ENCODE measurements at places on chromosomes 16 and 17.

DNA sequence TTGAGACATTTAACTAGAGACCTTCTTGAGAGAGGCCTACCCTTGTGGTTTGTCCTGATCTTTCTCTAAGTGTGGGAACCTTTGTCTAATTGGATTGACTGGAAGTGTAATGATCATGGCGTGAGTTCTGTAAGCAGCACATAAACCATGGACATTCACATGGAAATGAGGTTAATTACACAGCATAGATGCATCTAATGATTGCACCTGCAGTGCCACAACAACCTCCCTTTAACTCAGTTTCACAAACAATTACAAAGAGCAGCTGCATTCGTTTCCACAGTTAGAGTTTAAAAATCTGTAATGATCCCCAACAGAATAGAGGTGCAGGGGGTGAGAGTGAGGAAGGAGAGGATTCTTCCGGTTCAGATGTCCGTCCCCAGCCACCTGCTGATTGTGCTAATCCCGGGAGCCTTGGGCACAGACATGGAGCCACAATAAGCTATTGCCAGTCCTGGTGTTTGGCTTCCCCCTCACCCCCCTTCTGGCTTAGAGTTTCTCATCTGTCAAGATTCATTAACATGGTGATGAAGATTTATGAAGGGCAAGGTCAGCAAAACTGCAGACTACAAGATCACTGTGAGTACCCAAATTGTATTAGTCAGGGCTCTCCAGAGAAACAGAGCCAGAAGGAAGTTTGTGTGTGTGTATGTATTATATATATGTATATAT, 659.2 kb upstream of the SOX9 start:
- no peak overlapping the region for H3K27ac ChIP-seq
- no peak overlapping the region for H3K4me3 ChIP-seq
- peaks cover 3% of the 10 kb centered on the region for H3K27me3 ChIP-seq

DNA sequence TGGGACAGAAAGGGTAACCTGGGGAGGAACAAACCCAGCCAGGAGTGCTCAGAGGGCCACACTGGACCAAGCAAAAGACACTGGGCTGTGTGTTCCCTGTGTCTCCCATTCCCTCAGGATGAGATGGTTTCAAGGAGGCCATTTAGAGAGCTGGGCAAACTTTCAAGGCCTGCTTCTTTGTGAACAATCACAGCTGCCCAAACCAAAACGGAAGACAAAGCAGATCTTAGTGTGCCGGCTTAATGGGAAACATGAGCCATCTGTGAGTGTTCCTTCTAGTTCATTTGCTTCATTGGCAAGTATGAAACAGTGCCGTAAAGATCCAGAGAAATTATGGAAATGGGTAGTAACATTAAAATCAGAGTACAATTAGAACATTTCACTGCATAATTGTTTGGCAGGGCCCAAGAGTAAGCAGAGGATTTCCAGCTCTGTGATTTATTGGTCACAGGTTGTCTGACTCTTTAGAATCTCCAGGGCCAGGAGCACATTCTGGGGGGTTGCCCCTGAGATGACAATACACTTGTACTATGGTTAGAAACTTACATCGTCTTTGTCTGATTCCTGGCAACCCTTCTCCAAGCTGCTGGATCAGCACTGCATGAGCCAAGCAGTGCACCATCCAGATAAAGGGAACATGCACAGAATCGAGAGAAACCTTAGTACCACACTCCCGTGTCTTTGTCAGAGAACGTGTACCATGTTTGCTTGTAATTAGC, 412.1 kb downstream of the RBFOX1 start:
- no peaks in the 10 kb centered on the region for H3K4me1 ChIP-seq
- no peak overlapping the region for H3K27ac ChIP-seq
- no peak overlapping the region for H3K4me3 ChIP-seq

GRCh38 chr16:22961206-22961605, 147.2 kb downstream of the HS3ST2 start:
- peaks cover 37% of the 10 kb centered on the region for H3K27me3 ChIP-seq
- no peak for DNase-seq
- no peak overlapping the region for H3K4me3 ChIP-seq
- H3K27ac ChIP-seq = no peak overlapping the region
- no peaks in the 10 kb centered on the region for H3K4me1 ChIP-seq

DNA sequence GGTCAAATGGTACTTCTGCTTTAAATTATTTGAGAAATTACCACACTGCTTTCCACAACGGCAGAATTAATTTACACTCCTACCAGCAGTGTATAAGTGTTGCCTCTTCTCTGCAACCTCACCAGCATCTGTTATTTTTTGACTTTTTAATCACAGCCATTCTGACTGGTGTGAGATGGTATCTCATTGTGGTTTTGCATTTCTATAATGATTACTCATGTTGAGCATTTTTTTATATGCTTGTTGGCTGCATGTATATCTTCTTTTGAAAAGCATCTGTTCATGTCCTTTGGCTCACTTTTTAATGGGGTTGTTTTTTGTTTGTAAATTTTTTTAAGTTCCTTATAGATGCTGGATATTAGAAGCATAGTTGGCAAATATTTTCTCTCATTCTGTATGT, 446.7 kb downstream of the PMP22 start:
- peaks cover 7% of the 10 kb centered on the region for H3K27me3 ChIP-seq
- H3K4me3 ChIP-seq = no peak overlapping the region
- H3K27ac ChIP-seq = no peak overlapping the region
- H3K36me3 ChIP-seq = no peaks in the 10 kb centered on the region

DNA sequence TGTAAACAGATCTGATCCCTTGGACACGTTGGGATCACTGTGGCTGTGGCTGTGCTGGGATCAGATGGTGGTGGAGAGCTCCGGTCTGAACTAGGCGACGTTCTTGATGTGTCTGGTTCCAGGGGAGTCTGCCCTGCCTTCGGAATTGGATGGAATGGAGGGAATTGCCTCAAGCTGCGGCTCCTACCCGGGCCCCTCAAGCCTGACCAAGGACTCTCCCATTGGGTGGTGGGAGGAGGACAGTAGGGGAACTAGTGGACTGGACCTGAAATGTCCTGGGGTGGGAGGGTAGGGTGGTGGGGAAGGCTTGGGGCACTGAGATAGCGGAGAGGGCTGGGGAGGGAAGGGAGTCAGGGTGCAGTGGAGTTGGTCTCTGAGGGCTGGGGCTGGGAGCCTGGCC, 3.2 kb upstream of the UBALD1 start:
- peaks cover 54% of the 10 kb centered on the region for H3K4me1 ChIP-seq
- peak overlapping the region; percentile 96 for H3K27ac ChIP-seq
- no peak overlapping the region for H3K4me3 ChIP-seq
- no peaks in the 10 kb centered on the region for H3K36me3 ChIP-seq
- H3K27me3 ChIP-seq = no peaks in the 10 kb centered on the region
- no peak for DNase-seq

DNA sequence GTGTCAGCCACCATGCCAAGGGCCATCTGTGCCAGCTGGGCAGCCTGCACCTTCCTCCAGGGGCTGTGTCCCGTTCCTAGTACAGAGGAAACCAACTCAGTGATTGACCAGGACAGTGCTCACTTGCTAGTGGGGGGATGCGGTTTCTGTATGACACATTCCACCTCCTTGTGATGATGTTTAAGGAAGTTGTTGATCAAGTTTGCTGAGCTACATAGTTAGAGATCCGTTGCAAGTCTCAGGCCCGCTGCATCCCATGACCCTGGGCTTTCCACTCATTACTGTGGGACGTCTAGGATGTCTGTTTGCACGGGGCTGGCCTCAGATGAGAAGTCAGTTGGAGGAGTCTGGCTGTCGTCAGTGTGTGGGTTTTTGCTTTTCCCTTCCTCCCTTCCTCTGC, 33.6 kb downstream of the RNF213 start:
- H3K36me3 ChIP-seq = peaks cover 100% of the 10 kb centered on the region
- H3K27me3 ChIP-seq = no peaks in the 10 kb centered on the region
- H3K4me1 ChIP-seq = no peaks in the 10 kb centered on the region
- H3K4me3 ChIP-seq = no peak overlapping the region

DNA sequence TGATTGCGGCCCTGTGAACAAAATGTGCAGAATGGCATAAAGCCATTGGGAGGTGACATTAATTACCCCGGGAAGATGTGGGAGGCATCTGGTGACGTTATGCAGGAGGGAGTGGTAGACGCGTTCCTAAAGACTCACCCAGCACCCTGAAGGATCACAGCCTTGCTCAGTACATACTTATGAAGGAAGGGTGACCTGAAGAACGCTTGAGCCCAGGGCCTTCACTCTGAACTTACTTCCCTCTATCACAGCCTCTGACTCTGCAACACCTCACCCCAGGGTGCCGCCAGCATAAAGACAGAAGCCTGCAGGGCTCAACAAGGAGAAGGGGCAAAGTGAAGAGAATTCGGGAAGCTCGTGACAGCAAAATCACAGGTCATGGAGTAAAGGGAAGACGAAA, 9.4 kb downstream of the MFSD6L start:
- no peaks in the 10 kb centered on the region for H3K27me3 ChIP-seq
- no peak overlapping the region for H3K27ac ChIP-seq
- H3K4me3 ChIP-seq = no peak overlapping the region
- peaks cover 2% of the 10 kb centered on the region for H3K4me1 ChIP-seq
- H3K36me3 ChIP-seq = no peaks in the 10 kb centered on the region

DNA sequence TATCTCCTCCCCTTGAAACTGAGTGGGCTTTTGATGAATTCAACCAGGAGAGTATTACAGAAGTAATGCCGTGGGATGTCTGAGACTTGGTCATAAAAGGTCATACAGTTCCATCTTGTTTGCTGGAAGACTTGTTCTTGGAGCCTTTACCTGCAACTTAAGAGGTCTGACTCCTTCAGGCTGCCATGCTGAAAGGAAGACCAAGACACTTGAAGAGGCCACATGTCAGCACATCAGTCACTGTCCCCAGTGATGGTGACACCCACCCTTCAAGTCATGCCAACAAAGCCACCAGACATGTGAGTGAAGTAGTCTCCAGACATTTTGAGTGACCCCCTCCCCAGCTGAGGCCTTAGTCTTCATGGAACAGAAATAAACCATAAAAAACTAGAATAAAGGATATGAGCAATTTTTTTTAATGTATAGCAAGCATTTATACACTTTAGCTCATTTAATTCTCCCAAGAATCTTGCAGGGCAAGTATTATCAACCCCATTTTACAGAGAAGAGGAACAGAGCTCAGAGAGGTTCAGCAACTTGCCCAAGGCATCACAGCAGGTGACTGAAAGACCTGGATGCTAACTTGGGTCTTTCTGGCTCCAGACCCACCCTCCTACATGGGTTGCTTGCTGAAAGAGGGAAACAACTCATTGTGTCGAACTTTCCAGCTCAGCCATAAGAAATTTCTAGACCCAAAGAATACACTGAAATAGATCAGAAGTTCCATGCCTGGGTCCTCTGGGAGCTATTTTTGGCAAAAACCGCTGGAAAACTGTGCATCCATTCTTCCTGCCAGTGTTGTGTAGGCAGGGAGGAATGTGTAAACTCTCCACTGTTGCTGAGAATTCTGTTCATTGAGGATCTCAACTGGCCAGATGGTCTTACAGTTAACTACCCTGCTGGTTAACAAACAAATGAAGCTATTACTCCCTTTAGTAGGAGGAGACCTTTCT, 38.1 kb downstream of the SOCS1 start:
- H3K27ac ChIP-seq = no peak overlapping the region
- H3K27me3 ChIP-seq = peaks cover 6% of the 10 kb centered on the region
- H3K36me3 ChIP-seq = no peaks in the 10 kb centered on the region
- DNase-seq = no peak

GRCh38 chr16:49493836-49494235, 120.2 kb downstream of the C16orf78 start:
- H3K4me3 ChIP-seq = no peak overlapping the region
- H3K27ac ChIP-seq = no peak overlapping the region
- no peak for DNase-seq
- H3K27me3 ChIP-seq = peaks cover 8% of the 10 kb centered on the region
- H3K4me1 ChIP-seq = peaks cover 14% of the 10 kb centered on the region

DNA sequence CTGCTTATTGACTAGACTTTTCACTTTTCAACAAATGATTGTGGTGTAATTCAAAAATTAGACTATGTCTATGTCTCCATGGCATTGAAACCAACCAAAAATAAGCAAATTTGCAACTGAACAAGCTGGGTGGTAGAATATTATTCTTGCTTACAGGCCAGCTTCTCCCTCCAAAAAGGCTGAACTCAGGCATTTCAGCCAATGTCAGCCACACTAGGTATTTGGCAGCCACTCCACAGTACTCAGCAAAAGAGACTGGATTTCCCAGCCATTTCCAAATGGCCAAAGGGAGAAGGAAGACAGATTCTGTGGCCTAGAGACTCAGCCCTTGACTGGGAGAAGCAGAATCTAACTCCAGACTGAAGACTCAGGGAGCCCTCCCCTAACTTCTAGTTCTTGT, 121.8 kb upstream of the IRX5 start:
- H3K36me3 ChIP-seq = no peaks in the 10 kb centered on the region
- no peak overlapping the region for H3K4me3 ChIP-seq
- no peak overlapping the region for H3K27ac ChIP-seq
- DNase-seq = no peak

GRCh38 chr17:35618628-35619027, 31.5 kb downstream of the AP2B1 start:
- no peak for DNase-seq
- H3K4me1 ChIP-seq = peaks cover 54% of the 10 kb centered on the region
- no peak overlapping the region for H3K4me3 ChIP-seq
- H3K27me3 ChIP-seq = no peaks in the 10 kb centered on the region
- peak overlapping the region; percentile 47 for H3K27ac ChIP-seq
- H3K36me3 ChIP-seq = peaks cover 10% of the 10 kb centered on the region

DNA sequence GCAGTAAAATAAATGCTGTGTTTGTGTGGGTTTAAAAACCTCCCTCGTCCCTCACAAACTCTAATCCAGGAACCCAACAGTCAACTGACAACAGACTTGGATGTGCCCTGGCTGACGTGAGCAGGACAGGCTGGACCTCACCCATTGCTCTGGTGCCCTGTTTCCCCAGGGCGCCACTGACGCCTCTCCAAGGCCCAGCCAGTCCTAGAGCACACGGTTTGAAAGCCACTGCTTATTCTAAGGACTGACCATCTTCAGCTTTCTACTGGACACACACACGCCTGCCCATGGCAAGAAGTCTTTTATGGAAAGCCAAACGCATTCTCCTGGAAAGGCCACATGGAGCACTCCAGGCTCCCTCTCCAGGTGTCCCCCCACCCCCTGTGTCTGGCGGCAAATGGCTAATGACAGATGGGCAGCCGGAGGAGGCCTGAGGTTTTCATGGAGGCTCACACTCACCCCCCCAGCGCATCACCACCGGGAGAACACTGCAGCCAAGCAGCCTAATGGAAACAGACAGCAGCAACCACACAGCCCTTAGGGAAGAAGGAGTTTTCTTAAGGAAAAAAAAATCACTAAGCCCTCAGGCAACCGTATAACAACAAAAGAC, 319.2 kb downstream of the SOX9 start:
- H3K27me3 ChIP-seq = peaks cover 32% of the 10 kb centered on the region
- H3K4me3 ChIP-seq = no peak overlapping the region
- no peaks in the 10 kb centered on the region for H3K4me1 ChIP-seq
- no peaks in the 10 kb centered on the region for H3K36me3 ChIP-seq

All from left ventricle myocardium inferior (tissue), 1 donor.